NCI-H1694 (cell line): ENCODE measurements at places on chromosomes 11 and 22.
A peak's percentile ranks its signal among the peaks of the same experiment; 100 is the strongest.

- no peak for DNase-seq
Measured at GRCh38 chr22:46854125-46854870, 91.8 kb downstream of the TBC1D22A start.

GRCh38 chr11:77400271-77400670 lies 73.6 kb downstream of the PAK1 start:
- DNase-seq = peak; percentile 60

DNA sequence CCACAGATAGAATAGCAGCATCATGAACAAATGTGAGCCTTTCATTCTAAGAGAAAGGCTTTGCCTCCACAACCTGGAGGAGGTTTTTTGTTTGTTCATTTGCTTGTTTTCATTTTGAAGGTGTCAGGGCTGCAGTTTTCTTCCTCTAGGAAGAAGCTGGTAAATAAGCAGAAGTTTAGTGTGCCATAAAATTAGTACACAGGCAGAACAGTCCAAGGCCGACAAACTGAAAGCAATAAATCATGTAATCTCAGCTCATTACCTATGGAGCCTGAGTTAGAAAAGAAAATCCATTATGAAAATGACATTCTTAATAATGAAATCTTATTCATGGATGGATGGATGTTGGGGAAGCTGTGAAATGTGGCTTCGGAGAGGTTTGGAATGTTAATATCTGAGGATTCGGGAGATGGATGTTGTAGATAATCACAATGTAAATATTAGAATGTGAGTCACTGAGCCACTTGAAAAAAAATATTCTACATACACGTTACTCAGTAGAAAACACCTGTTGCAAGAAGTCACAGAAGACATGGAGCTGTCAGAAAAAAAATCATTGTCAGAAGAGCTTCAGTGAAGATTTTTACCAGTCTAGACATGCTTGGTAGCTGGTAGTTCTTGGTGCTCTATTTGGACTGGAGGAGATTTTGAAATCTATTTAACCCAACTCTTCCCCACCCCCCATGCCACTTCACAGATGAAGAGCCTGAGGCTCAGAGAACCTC lies 15.0 kb upstream of the ZDHHC13 start:
- DNase-seq = no peak

- DNase-seq = no peak
Measured at GRCh38 chr11:11335043-11335442, 18.0 kb downstream of the CSNK2A3 start.

- no peak for DNase-seq
Measured at GRCh38 chr11:77819921-77820564, 479 bp downstream of the RSF1 start.

DNA sequence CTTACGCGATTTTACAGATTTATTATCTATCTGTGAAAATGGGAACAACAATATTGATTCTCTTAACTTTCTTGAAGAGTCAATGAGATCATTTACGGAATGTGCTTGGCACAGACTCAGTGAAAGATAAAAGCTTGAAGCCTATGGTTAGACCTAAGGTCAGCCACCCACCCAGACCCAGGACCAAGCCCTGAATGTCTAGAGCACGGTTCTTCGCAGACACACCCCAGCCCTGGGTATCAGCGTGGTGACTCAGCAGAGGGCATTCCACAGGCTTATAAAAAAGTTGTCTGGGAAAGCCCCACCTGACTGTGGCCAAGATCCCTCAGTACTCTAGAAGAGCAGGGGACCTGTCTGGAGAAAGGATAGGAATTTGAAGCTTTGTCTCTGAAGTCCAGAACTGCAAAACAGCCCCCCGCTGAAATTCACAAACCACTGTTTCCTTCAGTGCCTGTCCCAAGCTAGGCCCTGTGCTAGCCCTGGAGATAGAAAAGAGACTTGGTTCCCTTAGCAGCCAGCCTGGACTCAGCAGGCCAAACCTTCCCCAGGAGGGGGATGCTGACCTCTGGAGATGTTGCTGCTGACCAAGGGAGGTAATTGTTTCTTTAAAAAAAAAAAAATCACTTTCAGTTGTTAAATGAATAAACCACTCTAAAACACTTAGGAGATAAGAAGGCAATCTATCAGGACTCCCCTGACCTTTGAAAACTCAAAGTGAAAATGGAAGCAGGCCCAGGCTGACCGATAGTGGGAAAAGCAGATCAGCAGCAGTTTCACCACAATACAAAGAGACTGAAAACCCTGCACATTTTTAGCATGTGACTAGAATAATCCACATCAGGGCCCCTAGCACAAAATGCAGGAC lies 114.0 kb downstream of the ABTB2 start:
- DNase-seq = no peak

DNA sequence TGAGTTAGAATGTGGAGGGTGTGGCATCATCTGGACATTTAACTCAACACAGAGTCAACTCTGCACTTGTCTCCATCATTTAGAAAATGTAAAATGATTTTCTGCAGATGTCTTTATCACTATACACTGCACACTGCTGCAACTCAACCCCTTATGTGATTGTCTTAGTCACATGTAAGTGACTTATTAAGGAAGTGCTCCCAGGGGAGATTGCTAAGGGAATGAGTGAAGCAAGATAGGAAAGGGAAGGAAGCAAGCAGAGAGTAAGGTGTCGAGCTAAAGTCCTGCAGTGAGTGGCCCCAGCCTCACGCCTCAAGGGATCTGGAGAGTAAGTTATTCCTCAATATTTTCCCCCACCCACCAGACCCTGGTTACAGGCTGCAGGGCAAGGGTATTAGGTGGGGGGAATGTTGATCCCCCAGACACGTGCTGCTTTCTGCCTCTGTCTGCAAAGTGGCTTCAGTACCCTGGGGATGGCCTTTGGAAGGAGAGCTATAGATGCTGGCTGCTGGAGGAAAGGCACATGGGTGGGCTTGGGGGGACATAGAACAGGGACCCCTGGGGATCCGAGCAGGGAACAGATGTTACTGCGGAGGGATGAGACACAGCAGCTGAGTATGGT lies 7.2 kb upstream of the CBX6 start:
- DNase-seq = no peak

DNA sequence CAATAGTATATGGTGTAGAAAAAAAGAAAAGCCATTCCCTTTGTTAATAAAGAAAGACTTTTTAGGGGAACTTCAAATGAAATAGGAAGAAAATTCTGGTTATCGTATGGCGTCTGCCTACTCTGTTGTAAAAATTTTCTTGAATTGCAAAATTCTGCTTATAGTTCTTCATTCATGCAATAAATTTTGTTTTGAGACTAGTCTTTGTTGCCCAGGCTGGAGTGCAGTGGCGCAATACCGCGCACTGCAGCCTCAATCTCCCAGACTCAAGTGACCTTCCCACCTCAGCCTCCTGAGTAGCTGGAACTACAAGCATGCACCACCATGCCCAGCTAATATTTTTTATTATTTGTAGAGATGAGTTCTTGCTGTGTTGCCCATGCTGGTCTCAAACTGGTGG lies 5.8 kb downstream of the DDIAS start:
- no peak for DNase-seq

DNA sequence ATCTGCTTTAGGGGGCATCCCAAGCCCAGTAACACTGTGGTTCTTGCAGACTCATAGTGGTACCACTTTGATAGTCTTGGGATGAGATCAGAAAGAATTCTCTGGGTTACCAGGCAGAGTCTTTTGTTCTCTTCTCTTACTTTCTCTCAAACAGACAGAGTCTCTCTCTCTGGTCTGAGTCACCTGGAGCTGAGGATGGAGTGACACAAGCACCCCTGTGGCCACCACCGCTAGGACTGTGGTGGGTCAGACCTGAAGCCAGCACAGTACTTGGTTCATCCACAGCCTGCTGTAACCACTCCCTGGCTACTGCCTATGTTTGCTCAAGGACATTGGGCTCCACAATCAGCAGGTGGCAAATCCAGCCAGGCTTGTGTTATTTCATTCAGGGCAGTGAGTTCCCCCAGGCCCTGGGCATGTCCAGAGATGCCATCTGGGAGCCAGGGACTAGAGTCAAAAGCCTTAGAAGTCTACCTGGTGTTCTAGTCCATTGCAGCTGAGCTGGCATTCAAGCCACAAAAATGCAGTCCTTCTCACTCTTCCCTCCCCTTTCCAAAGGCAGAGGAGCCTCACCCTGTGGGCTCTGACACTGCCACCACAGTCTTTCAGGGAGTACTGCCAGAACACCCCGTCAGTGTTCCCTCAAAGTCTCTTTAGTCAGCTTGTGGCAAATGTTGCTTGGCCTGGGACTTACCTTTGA lies 29.9 kb downstream of the ENDOD1 start:
- DNase-seq = no peak

- no peak for DNase-seq
Measured at GRCh38 chr11:114080219-114080618, 20.7 kb downstream of the ZBTB16 start.

GRCh38 chr11:12971955-12972354 lies 37.2 kb upstream of the RASSF10 start:
- no peak for DNase-seq

DNA sequence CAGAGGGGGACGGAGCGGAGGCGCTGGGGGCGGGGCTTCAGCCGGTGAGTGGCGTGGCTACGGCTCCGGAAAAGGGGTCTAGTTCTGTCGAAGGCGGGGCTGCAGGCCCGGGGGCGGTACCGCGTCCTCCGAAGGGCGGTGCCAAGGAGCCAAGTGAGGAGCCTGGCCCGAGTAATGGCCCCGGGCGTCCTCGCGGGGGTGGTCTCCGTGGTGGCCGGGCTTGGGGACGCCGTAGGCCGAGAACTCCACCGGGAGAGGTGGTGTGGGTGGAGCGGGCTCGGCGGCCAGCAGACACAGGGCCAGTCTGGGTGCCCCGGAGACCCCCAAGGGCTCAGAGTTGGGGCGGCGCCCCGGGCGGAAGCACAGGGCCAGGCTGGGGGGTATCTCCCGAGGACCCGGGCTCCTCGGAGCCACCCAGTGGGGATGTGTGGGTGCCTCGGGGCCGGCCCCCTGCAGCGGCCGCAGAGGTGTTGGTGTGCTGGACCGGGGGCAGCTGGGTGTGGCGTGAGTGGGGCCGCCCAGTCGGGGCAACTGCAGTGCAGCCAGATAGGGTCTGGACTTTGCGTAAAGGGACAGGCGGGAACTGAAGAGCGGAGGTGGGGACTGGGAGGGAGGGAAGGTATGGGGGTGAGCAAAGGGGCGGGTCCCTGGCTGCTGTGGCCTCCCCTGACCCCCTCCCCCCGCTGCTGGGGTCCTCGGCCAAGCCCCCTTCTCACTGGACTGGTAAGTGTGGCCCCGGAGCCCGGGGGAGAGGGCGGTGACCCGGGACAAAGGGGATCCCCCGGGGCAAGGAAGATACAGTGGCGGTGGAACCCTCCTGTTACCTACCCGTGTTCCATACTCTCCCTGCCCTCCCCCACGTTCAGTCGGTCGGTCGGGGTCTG lies 838 bp downstream of the FKBP2 start:
- DNase-seq = peak; percentile 94

DNA sequence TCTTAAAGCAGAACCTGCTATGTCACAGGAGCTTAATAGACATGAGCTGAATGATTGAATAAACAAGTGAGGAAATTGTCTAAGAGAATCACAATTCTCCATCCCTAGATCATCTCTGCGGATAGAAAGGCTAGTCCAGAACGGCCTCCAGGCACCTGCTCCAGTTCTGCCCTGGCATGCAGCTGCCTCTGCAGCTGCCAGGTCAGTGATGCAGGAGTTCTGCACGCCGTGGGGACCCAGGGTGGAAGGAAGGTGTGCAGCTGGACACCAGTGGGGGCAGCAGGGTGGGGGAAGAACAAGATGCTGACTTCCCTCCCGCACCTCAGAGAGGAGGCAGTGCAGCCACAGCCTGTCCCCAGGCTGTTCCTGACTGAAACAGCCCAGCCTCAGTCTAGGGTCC lies 192.1 kb upstream of the NCAM1 start:
- DNase-seq = no peak
